HCT116 (cell line): ENCODE measurements at places on chromosomes 1 and 21. TPM values are rescaled to one million over a fixed set of nuclear protein-coding genes. Genes with fewer than 3 reads are reported as not detected.

Gene GJC2
- 0.76 TPM for total RNA-seq

Gene HES3
- total RNA-seq, result not detected

GRCh38 chr1:47508702-47509431 lies 71.0 kb downstream of the FOXD2 start:
- DNase-seq, result no peak
- H3K27me3 ChIP-seq, result peaks cover 8% of the 10 kb centered on the region; the same call in 1 of the 2 replicates
- no peaks in the 10 kb centered on the region for H3K36me3 ChIP-seq

- no peak overlapping the region for H3K4me3 ChIP-seq
- no peaks in the 10 kb centered on the region for H3K4me1 ChIP-seq
- no peak for DNase-seq
- no peaks in the 10 kb centered on the region for H3K36me3 ChIP-seq
- H3K27ac ChIP-seq, result no peak overlapping the region
Measured at GRCh38 chr1:106924360-106924759, 132.1 kb upstream of the PRMT6 start.

DNA sequence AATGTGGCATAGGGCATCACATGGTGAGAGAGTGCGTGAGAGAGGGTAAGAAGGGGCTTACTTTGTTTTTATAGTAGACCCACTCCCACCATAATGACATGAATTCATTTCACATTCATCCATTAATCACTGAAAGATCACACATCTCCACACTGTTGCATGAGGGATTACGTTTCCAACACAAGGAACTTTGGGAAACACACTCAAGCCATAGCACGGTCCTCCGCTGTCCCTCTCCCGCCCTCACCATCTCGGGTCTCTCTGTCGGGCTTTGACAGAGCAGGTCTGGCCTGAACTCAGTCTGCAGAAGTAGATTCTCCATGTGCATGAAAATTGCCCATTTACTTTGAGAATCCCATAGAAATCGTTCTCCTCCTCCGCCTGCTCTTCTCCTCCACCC lies 312.2 kb downstream of the MATN1 start:
- DNase-seq, result no peak
- H3K27me3 ChIP-seq, result no peaks in the 10 kb centered on the region
- no peak overlapping the region for H3K4me3 ChIP-seq
- H3K4me1 ChIP-seq, result peaks cover 11% of the 10 kb centered on the region; the same call in 1 of the 2 replicates
- no peak overlapping the region for H3K27ac ChIP-seq
